ENCODE measurements at places on chromosomes 6 and 20. TPM values are rescaled to one million over a fixed set of nuclear protein-coding genes. Genes with fewer than 3 reads are reported as not detected.

DNA sequence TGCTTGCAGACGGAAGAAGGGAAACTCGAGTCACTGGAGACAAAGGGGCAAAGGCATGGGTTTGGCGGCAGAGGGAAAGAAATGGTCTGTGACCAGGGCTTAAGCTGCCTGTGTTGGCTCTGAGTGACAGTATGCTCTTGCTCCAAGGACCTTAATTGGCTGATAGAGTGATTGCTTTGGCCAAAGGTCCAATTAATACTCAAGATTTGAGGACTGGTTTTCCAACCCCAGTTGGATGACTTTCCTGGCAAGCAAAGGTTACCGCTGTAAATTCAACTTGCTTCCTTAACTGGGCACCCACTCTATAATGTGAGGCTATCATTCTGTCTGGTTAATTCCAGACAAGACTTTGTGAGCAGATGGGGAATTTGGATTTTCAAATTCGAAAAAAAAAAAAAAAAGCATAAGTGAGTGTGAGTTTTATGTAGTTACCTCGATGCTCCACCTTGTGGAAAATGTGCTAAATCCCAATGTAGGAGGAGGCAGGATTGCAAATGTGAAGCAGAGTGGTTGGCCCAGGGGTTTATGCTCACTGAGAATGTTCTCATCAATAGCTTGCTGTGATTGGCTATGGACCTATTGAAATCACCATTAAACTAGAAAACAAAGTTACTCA is 150.7 kb upstream of the GMDS start:
- no peak for DNase-seq

The CLIC5 gene
- not detected for total RNA-seq

DNA sequence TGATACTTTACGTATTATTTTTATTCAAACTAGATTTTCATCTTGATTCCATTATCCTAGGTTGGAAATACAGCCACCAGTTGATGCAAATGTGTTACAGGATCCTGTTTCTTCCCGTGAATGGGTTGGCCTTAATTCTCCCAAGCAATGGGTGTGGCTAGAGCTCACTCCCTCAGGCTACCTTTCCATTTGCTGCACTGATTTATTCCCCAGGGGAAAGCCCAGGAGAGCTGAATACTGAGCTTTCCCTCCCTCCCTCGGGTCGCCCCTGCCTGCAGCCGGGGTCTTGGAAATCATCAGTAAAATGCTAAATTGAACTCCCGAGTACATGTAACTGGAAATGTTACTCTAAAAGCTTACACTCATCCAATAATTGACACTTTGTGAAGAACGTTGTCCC is 9.9 kb downstream of the SMOC2 start:
- DNase-seq = no peak

The RIPPLY2 gene
- not detected for total RNA-seq

GRCh38 chr6:14294270-14294951 is 176.8 kb downstream of the CD83 start:
- DNase-seq = no peak

- peak; percentile 43 for DNase-seq
Measured at GRCh38 chr6:108944707-108945680, 96.8 kb downstream of the ARMC2 start.

DNA sequence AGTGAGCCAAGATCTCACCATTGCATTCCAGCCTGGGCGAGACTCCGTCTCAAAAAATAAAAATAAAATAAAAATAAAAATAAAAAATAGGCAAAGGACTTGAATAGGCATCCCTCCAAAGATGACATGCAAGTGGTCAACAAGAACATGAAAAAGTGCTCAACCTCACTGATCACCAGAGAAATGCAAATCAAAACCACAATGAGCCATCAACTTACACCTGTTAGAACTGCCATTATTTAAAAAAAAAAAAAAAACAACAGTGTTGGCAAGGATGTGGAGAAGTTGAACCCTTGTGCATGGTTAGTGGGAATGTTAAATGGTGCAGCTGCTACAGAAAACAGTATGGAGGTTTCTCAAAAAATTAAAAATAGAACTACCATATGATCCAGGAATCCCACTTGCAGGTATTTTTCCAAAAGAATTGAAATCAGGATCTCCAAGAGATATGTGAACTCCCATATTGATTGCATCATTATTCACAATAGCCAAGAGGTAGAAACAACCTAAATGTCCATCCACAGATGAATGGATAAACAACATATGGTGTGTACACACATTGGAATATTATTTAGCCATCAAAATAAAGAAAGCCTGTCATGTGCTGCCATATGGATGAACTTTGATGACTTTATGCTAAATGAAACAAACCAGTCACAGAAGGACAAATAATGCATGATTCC is 2.8 kb downstream of the C20orf203 start:
- no peak for DNase-seq

- no peak for DNase-seq
Measured at GRCh38 chr6:169558774-169559441, 142.9 kb downstream of the WDR27 start.

DNA sequence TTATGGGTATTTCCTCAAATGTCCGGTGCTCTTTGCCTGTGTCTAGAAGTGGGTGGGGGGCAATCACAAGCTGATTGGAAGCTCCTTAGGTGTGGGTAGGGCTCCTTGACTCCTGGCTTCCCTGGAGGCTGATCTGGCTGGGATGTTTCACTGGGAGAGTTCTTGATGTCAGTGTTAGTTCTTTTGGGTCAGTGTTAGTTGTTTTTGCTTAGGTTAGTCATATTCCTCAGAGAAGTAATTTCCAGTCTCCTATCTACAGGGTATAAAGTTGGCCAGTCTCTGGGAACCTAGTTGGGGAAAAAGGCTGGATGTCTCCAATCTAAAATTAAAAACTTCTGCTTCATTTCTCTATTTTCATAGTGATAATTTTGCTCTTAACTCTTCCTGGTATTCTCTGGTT is 23.6 kb downstream of the CDC5L start:
- DNase-seq = no peak

- DNase-seq = no peak
Measured at GRCh38 chr20:59774921-59775686, 158.3 kb downstream of the SYCP2 start.

The AMD1 gene
- 139 TPM for total RNA-seq

DNA sequence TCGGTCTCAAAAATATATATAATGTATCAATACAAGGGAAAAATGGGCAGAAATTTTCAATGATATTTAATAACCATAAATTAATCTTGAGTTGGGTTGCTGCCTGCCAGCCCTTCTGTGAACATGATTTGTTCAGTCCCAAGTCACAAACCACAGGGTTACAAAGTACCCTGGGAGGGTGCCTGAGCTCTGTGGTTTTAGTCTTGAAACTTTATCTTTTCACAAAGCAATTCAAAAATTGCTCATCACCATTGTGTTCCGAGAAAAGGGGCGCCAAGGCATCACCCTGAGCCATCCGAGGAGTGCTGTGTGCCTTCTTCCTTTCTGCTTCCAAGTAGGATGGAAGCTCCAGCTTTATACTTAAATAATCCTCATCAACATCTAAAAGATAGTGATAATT is 141.6 kb upstream of the AKAP12 start:
- DNase-seq = peak; percentile 50

DNA sequence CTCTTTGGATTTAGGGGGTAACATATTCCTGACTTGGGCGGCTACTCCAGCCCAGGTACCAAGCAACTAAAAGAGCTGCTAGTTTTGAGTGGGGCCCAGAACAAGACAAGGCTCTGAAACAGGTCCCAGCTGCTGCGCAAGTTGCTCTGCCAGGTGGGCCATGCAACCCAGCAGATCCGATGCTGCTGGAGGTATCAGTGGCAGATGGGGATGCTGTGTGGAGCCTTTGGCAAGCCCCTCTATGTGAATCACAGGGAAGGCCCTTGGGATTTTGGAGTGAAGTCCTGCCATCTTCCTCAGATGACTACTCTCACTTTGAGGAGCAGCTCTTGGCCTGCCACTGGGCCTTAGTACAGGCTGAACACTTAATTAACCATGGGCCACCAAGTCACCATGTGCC is 43.7 kb upstream of the VSX1 start:
- DNase-seq = no peak

- DNase-seq = no peak
Measured at GRCh38 chr20:23869520-23869919, 10.0 kb downstream of the CST5 start.

The OR12D3 gene
- not detected for total RNA-seq

GRCh38 chr20:64038224-64038564 is 2.2 kb downstream of the C20orf204 start:
- no peak for DNase-seq

- peak; percentile 15 for DNase-seq
Measured at GRCh38 chr6:78324213-78324612, 543.1 kb upstream of the IRAK1BP1 start.

- DNase-seq = peak; percentile 85
Measured at GRCh38 chr20:9177278-9177677, 108.4 kb downstream of the PLCB4 start.

GRCh38 chr6:156021746-156022396 is 566.2 kb upstream of the NOX3 start:
- DNase-seq = peak; percentile 90

The NEURL2 gene
- total RNA-seq = 6.0 TPM

DNA sequence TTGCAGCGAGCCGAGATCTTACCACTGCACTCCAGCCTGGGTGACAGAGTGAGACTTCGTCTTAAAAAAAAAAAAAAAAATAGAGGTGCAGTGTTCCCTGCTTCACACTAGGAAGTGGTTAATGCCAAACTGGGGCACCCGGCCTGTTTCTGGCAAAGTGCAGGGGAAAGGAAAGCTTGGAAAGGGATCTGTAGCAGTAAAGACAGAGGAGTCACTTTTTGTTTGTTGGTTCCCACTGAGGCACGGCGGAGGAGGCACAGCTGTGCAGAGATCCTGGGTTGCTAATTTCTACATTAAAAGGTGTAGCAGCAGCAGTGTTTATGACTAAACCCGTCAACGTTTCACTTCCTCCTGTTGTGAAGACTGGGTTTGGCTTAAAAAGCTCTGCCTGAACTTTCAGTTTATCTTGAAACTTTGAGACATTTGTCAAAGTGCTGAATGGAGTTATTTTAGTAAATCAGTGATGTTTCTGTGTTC is 125.6 kb downstream of the CARMIL1 start:
- no peak for DNase-seq

GRCh38 chr20:36478137-36478905 is 63.0 kb upstream of the MYL9 start:
- DNase-seq = no peak

- peak; percentile 33 for DNase-seq
Measured at GRCh38 chr6:7727946-7728854, 2.3 kb downstream of the BMP6 start.

The SPATS1 gene
- not detected for total RNA-seq

The ITPA gene
- total RNA-seq = 80.9 TPM

DNA sequence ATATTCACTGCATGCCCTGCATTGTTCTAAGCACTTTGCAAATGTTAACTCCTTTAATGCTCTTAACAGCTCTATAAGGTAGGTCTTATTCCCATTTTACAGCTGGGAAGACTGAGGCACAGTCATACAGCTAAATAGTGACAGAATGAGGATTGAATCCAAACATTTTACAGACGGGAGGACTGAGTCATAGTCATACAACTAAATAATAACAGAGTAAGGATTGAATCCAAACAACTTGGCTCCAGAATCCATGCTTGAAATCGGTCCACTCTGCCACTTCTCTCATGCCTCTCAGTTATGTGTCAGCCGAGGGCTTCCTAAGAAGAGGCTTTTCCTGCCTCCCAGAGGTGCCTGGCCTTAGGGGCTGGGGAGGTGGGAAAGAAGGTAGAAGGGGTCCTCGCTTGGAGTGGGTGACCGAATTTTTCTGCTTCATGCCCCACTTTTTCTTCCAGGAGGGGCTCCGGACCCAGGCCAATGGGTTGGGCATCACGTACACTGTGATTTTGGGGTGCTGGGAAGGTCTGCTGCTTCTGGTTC is 137.4 kb upstream of the RNF24 start:
- DNase-seq = peak; percentile 66

The PRSS35 gene
- total RNA-seq = 0.49 TPM

The NKAIN4 gene
- total RNA-seq = not detected

DNA sequence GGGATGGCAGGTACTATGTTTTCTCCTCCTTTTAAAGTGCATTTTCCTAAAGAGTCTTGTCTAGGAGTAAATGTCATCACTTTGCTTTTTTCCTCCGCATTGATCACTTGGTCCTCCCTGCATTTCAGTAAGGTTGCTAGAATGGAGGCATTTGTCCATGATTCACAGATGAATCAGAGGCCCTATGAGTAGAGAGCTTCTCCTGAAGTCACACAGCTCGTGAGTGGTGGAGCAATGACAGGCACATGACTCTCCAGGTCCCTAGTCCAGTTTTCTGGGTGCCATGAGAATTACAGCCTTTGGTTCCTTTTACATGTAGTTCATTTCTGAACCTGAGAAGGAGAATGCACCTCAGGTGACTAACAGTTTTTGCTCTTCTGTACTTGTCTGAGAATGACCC is 50.5 kb downstream of the HLA-A start:
- peak; percentile 74 for DNase-seq

The RAET1E gene
- 1.5 TPM for total RNA-seq

The ZBTB46 gene
- total RNA-seq = 2.5 TPM

The UCKL1 gene
- 23.9 TPM for total RNA-seq

DNA sequence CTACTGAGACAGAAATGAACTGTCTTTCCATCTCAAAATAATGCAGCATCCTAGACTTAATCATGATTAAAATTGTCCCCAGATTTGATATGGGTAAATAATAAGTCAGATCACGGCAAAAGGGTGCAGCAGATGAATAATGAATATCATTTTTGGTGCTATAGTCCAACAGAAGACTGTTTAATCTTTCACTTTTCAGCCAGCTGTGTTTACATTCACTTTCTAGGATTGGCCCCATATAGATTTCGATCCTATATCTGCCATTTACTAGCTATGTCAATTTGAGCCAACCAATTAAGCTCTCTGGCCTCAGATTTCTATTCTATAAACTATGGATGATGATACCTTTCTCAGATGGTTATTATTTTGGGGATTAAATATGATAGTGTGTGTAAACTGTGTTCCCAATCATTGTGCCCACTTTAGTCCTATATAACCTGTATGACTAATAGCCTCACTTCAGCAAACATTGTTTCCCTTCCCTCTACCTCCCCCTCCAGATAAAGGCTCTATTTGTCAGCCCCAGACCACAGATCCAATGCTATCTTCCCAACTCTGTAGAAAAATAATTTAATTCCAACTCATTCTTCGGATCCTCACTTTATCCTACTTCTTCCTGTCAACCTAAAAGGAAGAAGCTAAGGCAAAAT is 53.6 kb upstream of the NT5E start:
- no peak for DNase-seq

- DNase-seq = no peak
Measured at GRCh38 chr6:170561555-170561954, 7.4 kb downstream of the TBP start.

DNA sequence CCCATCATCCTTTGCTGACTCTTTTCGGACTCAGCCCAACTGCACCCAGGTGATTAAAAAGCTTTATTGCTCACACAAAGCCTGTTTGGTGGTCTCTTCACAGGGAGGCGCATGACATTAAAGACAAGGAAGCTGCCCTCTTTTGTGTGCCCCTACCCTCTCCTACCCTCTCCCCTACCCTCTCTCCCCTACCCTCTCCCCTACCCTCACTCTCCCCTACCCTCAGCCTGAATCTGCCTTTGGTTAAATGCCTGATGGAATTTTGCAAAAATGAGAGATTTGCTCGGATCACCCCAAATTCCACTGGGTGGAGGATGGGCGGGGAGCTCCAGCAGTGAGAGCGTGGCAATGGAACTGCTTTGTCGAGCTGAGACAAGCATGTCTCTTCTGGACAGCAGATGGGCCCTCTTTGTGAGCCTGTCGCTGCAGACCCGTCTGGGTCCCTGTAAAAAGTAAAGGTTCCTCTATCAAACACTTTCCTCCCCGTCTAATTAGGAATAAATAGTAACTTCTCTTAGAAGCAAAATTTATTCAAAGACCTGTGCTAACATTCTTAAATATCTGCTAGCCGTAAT is 76.4 kb upstream of the MLN start:
- DNase-seq = no peak

The ZNF391 gene
- 6.6 TPM for total RNA-seq

GRCh38 chr6:144931172-144932035 is 646.3 kb downstream of the UTRN start:
- peak; percentile 70 for DNase-seq
